Vagina (tissue), 2 donors: ENCODE measurements at places on chromosomes 13 and 19.

DNA sequence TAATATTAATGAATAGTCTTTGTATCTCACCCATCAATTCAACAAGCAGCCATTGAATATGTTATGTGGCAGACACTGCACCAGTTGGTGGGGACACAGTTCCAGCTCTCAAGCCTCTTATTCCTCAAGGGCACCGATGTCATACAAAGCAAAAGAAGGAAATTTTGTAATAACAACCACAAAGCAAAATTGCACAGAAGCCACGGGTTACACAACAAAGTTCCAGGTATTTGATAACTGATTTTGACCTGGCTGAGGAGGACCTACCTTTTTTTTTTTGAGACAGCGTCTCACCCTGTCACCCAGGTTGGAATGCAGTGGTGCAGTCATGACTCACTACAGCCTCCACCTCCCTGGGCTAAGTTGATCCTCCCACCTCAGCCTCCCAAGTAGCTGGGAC lies 266.7 kb downstream of the FOXO1 start:
- no peak for DNase-seq

GRCh38 chr19:7238051-7238450 lies 56.2 kb downstream of the INSR start:
- no peak for DNase-seq

- DNase-seq = no peak
Measured at GRCh38 chr13:62643007-62643483, 1227.4 kb upstream of the PCDH20 start.

- no peak for DNase-seq
Measured at GRCh38 chr13:71399631-71400215, 467.3 kb downstream of the DACH1 start.

- DNase-seq = no peak
Measured at GRCh38 chr19:55345818-55346724, 6.4 kb downstream of the KMT5C start.

DNA sequence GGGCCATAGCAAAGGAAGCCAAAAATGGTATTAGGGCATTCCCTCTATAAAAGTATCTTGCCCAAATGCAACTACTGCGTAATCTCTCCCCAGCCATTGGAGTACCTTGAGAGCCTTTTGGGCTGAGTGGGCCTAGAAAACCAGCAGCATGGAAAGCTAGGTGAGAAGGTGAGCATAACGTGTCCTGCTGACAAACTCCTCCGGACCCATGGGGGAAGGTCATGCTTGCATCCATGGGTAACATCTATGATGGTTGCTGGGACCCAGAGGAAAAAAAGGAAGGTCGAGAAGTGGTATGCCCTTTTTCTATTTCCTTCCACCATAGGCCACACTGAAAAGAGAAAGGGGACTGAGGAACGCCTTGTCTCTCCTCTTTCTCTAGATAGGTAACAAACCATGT lies 57.4 kb downstream of the ZNF728 start:
- no peak for DNase-seq

DNA sequence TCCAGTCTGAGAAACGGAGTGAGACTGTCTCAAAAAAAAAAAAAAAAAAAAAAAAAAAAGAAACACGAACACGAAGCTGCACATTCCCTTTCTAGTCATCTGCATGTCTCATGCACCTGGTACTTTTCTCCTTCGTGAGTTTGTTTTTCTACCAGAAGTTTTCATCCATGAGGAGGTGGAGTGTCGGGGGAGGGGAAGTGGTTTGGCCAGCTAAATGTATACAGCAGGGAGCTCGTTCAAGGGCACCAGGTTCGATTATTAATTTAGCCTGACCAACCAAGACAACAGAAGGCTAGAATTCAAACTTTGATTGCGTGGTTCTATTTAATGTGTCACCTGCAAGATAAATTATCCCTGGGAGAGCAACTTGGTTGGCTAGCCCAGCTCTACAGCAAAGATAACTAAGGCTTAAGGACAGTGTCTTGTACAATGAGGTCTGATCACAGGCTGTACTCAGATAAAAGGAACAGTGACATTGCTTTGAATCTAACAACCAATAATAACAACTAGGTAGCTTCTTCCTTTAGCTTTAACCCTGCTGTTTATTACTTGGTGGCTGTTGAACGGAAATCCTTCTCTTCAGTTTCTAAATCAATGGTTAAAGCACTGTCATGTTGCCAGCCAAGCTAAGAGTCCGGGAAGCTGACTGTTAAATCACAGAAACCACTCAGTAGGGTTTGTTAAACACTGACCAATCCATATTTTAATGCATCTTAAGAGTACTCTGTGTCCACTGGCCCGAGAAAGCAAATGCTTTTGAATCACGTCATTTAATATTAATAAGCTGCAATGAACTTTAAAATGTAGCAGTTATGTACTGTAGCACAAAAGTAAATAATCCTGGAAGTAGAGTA lies 98.4 kb upstream of the STARD13 start:
- DNase-seq = no peak

DNA sequence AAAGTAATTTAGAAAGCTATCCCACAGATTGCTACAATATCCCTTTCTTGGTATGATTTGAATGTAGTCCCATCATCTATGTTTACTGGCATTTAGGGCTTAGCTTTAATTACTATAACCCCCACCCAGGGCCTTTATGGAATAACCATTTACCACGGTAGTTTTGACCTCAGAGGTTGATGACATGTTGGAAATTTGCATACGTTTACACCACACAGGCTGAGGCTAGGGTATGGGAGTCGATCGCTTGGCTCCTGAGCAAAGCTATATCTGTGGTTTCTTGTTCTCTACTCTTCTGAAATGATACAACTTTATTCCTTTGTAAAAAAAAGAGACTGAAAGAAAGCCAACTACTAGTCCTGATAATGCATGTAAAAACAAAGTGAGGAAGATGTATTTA lies 28.2 kb upstream of the RFC3 start:
- DNase-seq = no peak

DNA sequence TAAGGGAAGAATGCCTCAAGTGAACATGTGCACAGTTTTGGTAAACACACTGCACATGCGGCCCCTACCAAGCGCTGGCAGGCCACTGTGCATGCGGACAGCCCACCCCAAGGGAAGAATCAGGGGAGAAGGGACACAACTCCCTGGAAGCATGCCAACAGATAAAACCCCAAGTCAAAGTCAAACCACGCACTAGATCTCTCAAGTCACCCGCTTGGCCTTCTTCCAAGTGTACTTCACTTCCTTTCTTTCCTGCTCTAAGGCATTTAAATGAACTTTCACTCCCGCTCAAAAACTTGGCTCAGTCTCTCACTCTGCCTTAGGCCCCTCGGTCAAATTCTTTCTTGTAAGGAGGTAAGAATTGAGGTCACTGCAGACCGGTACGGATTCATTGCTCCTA lies 4.6 kb upstream of the RFXAP start:
- no peak for DNase-seq

- DNase-seq = no peak
Measured at GRCh38 chr13:74134777-74135325, 647 bp upstream of the KLF12 start.

- DNase-seq = no peak
Measured at GRCh38 chr19:6210091-6210490, 69.7 kb downstream of the MLLT1 start.

- DNase-seq = no peak
Measured at GRCh38 chr19:17933414-17934129, 757 bp downstream of the CCDC124 start.
